ENCODE measurements at places on chromosomes 12 and 14. TPM values are rescaled to one million over a fixed set of nuclear protein-coding genes. Genes with fewer than 3 reads are reported as not detected.

The P2RX2 gene
- total RNA-seq: not detected

The KLHL33 gene
- under 0.01 TPM for total RNA-seq

The PRB2 gene
- total RNA-seq: not detected

The SYNDIG1L gene
- 1.3 TPM for total RNA-seq

The KCNC2 gene
- total RNA-seq: 19.7 TPM

The CLEC4C gene
- not detected for total RNA-seq

The LMNTD1 gene
- not detected for total RNA-seq

The IFT43 gene
- 40.4 TPM for total RNA-seq

The P2RX7 gene
- total RNA-seq: 3.4 TPM

The ANO4 gene
- total RNA-seq: 77.3 TPM

The SMIM41 gene
- total RNA-seq: not detected

The ASCL1 gene
- 15.0 TPM for total RNA-seq

The SDR39U1 gene
- 24.7 TPM for total RNA-seq

The RAB5B gene
- total RNA-seq: 62.0 TPM

The ITGA7 gene
- 11.6 TPM for total RNA-seq

The LMO3 gene
- 492 TPM for total RNA-seq

The GRIP1 gene
- 98.6 TPM for total RNA-seq

The KLRB1 gene
- not detected for total RNA-seq

The SPATA7 gene
- total RNA-seq: 71.7 TPM

The TSPAN19 gene
- total RNA-seq: 1.3 TPM

The CD69 gene
- not detected for total RNA-seq

The NAB2 gene
- total RNA-seq: 25.0 TPM

The FOXN4 gene
- 0.94 TPM for total RNA-seq

The KLRC1 gene
- not detected for total RNA-seq

The ITGB7 gene
- not detected for total RNA-seq

The CMKLR1 gene
- 1.3 TPM for total RNA-seq

The APOF gene
- total RNA-seq: not detected

The CCDC175 gene
- 3.4 TPM for total RNA-seq

The C12orf54 gene
- not detected for total RNA-seq

The CMA1 gene
- total RNA-seq: not detected

The BCL11B gene
- total RNA-seq: 48.5 TPM

The NFE2 gene
- total RNA-seq: 0.63 TPM

The CD4 gene
- 1.9 TPM for total RNA-seq

The RIN3 gene
- total RNA-seq: 2.2 TPM

The RFX4 gene
- total RNA-seq: 9.4 TPM

The RD3L gene
- not detected for total RNA-seq

The RNASE1 gene
- total RNA-seq: 7.8 TPM

The RHOJ gene
- 7.2 TPM for total RNA-seq

The FLRT2 gene
- total RNA-seq: 372 TPM

All from parietal lobe (tissue), 2 donors.